ENCODE measurements at places on chromosomes 7 and 10.

GRCh38 chr7:28957751-28958234, 337 bp downstream of the TRIL start:
- DNase-seq = no peak

DNA sequence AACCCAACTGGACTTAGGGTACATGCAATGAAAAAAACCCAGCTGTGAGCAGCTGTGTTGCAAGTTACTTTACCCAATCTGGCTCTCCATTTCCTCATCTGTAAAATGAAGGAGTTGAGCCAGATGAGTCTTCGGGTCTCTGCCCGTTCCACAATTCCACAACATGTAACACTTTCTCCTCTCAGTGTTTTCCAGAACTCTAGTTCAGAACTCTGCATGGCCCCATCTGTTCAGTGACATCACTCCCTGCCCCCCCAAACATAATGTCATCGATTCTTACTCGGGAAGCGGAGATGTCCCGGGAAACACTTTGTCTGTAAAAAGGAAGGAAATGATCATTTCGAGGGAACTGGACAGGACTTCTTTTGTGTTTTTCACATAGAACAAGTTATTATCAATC, 2.5 kb downstream of the SH3PXD2A start:
- DNase-seq = no peak

DNA sequence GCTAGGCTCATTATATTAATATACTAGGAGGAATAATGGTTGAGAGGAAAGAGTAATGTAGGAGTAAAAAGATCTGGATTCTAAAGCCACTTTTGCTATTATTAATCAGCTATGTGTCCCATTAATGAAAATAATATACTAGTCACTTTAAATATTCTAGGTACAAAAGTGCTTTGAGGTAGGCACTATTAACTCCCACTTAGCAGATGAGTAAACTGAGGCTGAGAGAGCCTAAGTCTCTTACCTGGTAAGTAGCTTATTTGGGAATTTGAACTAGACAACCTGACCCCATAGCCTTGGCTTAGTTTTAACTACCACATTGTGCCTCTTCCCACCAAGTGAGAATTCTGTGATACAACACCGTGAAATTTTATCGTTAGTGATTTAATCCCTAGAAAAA, 6.0 kb downstream of the ARMC10 start:
- DNase-seq = no peak

DNA sequence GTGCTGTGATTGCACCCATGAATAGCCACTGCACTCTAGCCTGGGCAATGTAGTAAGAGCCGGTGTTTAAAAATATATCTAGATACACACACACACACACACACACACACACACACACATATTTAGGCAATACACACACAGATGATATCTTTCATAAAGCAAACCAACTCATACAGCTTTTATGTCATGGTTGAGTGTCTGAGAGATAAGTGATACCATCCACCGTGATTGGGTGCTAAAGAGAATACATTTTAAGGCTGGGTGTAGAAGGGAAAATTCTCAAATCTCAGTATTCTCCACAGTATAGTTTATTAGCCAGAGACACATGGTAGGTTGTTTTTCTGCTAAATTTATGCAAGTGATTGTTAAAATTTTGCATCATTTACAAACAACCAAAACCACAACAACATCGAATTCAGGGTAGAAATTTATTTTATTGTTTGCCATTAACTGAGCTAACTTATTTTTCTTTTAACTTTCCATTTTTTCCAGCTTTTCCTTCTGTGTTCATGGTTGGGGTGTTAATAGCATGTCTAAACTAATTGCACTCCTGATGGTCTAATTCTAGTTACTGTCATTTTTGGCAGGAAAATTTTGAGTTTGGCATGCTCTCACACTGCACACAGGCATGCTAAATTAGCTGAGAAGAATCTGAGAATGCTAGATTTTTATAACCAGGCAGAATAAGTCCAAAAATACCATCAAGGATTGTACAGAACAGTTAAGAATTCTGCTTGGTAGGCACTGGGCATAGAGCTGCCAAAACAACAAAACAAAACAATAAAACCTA, 57.9 kb upstream of the SYPL1 start:
- DNase-seq = no peak

DNA sequence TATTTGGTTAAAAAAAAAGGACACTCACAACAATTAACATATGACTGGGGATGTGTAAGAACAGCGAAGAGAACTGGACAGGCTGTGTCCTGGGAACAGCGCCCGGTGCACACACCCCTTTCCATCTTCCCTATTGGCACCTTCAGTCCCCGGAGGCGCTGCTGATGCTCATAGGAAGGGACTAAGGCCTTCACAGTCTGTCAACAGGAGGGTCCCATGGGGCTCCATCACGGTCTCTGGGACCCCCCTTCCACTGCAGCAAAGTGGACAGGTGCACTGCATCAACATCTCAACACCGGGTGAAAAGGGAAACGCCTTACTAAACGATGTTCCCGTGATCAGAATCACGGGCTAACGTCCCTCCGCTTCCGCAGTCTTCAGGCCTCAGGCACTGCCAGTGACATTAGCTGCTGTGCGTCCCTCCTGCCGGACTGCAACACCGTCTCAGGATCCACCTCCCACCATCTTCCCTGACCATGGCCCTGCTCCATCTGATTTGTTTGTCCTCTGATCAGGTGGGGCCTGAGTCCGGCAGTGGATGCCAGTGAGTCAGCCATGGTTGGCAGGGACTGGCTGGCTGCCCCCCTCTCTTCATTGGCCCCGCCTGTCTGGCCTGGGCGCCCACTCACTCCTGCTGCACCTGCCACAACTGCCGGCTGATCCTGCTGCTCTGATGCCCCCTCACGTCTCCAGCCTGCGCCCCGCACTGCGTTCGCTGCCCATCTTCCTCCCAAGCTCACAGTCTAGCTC, 614.7 kb downstream of the DNAJB6 start:
- peak; percentile 49 for DNase-seq

DNA sequence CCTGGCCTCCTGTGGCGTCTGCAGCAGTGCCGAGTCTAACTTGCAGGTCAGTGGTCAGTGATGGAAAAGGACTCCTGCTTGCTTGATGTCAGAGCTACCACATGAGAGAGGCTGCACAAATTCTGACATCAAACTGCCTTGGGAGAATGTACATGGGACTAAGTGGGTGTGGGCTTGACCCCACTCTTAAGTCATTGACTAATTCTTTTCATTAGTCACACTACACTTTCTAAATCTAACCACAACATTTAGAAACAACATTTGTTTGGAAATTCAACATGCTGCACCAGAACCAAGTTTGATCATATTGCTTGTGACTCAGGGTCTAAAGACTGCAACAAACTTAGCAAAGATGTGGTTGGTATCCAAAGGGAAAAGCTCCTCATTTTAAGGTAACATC, 24.4 kb upstream of the CDC14C start:
- DNase-seq = no peak

GRCh38 chr7:81499262-81500116, 270.4 kb downstream of the HGF start:
- no peak for DNase-seq

DNA sequence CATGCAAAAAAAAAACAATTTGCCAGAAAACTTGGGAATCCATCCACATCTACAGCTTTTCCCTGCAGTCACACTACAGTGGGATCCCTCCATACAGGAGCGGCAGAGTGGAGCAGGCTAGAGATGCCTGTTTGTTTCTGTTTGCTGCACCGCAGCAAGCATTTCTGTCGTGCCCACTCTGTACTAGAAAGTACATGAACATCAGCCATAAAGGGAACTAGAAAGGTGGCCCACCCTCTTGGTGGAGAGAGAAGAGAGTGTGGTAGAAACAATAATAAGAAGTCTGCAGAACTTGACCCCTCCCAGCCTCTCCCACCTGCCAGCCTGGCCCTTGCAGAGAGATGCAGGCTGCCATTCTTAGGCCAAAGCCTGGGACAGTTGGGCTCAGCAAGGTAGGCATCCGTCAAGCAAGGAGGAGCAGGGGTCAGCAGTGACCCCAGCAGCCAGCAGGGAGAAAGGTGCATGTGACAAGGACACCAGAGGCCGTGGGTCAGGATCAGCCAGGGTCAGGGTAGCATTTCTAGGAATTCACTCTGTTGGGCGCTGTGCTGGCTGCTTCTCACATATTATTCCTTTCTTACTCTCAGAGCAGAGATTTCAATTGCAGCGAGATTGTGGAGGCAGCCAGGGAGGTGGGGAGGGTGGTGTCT, 171.8 kb downstream of the EGFR start:
- peak; percentile 67 for DNase-seq

GRCh38 chr7:149021725-149022062, 6.6 kb downstream of the PDIA4 start:
- no peak for DNase-seq

DNA sequence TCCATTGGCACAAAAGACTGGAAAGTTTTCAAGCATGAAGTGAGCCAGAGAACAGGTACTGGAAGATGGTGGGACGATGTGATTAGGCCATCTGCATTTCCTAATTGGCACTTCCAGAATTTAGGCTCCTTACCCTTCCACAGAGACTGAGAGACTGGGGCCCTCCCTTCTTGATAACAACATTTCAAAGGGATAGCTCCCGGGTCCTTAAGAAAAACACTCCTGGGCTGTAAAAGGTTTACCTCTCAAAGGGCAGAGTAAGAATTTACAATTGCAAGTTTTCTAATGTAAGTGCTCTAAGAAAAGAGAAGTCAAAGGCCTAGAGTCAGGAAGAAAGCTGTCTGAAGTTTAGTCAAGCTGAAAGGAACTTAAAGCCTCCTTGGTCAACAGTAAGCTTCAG, 559.5 kb upstream of the C7orf33 start:
- no peak for DNase-seq

GRCh38 chr7:112206991-112207592, 597 bp downstream of the ZNF277 start:
- peak; percentile 76 for DNase-seq

DNA sequence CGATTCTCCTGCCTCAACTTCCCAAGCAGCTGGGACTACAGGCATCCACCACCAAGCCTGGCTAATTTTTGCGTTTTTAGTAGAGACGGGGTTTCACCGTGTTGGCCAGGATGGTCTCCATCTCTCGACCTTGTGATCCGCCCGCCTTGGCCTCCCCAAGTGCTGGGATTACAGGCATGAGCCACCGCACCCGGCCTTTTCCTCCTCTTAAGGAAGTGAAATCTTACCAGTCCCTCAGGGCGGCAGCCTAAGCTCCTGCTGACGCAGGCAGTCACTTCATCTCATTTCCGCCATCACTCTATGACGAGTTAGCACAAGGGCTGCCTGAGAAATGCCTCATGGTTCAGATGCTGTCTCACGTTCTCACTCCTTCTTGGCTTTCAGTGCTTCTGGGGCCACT, 246.0 kb upstream of the SHH start:
- DNase-seq = no peak

- no peak for DNase-seq
These were observed 75.9 kb downstream of the NRBF2 start for GRCh38 chr10:63208986-63209385.

DNA sequence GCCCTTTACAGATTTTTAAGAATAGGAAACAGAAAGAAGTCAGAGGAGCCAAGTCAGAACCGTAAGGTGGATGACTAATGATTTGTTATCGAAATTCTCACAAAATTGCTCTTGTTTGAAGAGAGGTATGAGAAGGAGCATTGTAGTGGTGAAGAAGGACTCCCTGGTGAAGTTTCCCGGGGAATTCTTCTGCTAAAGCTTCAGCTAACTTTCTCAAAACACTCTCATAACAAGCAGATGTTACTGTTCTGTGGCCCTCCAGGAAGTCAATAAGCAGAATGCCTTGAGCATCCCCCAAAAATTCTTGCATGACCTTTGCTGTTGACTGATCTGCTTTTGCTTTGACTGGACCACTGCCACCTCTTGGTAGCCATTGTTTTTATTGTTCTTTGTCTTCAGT, 152.9 kb downstream of the HGF start:
- DNase-seq = no peak

DNA sequence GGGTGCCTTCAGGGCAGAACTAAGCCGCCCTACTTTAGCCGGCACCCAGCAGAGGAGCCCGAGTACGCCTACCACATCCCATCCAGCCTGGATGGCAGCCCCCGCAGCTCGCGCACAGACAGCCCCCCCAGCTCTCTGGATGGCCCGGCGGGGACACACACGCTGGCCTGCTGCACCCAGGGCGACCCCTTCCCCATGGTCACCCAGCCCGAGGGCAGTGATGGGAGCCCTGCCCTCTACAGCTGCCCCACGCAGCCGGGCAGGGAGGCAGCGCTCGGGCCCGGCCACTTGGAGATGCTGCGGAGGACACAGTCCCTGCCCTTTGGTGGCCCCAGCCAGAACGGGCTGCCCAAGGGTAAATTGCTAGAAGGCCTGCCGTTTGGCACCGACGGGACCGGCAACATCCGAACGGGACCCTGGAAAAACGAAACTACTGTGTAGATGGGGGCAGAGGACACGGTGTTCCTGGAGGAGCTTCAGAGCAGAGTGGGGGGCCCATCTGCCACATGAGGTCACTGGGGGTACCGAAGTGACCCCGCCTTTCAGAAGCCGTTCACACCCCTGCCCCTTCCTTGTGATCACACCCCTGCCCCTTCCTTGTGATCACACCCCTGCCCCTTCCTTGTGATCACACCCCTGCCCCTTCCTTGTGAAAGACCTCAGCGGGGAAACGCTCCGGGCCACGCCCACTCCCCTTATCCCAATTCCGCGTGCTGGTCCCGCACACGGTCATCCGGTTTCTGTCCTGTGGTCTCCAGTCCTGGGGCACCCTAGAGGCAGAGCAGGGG, 30.8 kb upstream of the KNDC1 start:
- DNase-seq = no peak

DNA sequence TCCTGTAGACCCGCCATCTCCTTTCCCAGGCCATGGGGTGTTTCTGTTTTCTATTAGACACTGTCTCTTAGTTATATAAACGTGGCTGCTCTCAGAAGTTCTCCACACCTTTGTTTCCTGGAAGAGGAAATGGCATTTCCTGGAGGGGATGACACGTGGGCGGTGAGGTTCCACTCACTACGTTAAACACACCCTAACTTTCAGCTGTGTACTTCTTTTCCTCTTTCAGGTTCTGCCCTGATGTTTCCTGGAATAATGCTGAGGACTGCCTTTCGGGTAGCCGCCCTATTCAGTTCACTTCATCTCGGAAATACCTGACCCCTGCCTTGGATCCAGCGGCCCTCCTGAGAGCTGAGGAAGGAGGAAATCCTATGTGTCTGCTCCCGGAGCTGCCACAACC, 3.4 kb upstream of the PRKCQ start:
- DNase-seq = no peak

GRCh38 chr10:69389827-69390490, 26.8 kb downstream of the TACR2 start:
- no peak for DNase-seq

DNA sequence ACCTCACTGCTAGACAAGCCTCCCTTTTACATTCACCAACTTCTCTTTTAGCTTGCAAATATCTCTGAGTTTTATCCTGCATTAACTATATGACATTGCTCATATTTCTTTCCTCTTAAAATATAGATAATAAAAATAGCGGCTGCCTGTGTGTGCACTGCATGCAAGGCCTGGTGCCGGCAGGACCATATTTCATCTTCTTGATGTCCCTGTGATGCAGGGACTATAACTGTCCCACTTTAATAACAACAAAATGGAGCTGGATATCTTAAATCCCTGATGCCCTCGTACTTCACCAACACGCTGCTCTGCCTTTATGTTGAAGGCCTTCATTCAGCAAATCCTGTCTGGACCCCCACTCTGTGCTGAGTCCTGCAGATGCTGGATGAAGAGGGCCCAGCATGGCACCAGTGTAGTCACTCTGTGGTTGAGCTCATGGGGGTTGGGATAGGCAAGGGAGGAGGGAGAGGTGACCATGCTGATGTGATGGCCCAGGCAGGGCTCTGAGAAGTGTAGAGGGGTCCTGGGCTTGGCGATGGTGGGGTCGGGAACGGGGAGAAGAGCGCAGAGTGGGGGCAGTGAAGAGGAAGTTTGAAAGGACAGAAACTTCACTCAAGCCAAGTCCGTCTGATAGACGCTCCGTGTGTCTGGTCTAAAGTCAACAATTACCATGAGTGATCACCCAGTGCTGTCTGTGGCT, 40.4 kb downstream of the C10orf90 start:
- DNase-seq = no peak

GRCh38 chr7:3345699-3346481, 44.8 kb downstream of the SDK1 start:
- DNase-seq = no peak

All from coronary artery (tissue), 2 donors.